Upper lobe of left lung (tissue), 6 donors: ENCODE measurements at places on chromosomes 3 and 15. TPM values are rescaled to one million over a fixed set of nuclear protein-coding genes. Genes with fewer than 3 reads are reported as not detected.

DNA sequence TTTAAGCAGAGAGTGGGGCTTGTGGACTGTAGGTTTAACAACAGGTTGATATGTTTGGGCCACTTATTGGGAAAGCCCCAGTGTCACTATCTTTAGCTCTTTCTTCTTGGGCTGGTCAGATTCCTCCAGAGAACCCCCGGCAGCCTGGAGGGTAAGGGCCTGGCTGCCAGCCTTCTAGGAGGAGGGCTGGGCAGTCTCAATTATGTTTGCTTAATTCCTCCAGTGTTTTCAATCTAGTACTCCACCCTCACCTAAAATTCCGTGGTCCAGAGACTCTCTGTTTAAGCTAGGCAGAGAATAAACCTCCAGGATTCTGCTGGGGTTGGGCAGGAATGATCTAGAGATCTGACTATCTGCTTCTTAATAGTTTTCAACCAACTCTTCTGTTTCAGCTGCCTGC, 5.3 kb downstream of the ASB14 start:
- H3K36me3 ChIP-seq = no peaks in the 10 kb centered on the region
- no peaks in the 10 kb centered on the region for H3K4me1 ChIP-seq
- no peaks in the 10 kb centered on the region for H3K27me3 ChIP-seq
- H3K27ac ChIP-seq = no peak overlapping the region

- no peaks in the 10 kb centered on the region for H3K36me3 ChIP-seq
- no peaks in the 10 kb centered on the region for H3K27me3 ChIP-seq
- H3K27ac ChIP-seq = no peak overlapping the region
- H3K4me3 ChIP-seq = no peak overlapping the region
Measured at GRCh38 chr3:129773691-129774663, 119.5 kb downstream of the TMCC1 start.

CSTA gene
- 26.4 TPM for total RNA-seq

MORC1 gene
- total RNA-seq = not detected

DNA sequence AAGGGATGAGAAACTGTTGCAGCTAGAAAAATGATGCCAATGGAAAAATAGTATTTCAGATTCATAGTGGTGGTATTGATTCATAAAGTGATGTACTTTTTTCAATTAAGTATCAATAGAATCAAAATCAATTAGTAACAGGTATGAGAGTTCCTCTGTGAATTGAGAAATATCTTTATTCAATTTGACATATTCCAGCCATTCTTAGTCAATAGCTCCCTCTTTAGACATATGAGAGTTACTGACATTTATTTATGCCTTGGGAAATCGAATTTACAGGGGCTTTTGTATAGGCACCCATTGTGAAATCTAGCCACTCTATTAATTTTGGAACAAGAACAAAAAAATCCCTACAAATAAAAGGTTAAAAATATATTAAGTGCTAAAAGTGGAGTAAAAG, 386.9 kb upstream of the CNTN3 start:
- no peaks in the 10 kb centered on the region for H3K27me3 ChIP-seq
- H3K27ac ChIP-seq = no peak overlapping the region
- no peaks in the 10 kb centered on the region for H3K4me1 ChIP-seq
- no peak for DNase-seq
- no peak overlapping the region for H3K4me3 ChIP-seq
- no peaks in the 10 kb centered on the region for H3K36me3 ChIP-seq

SPESP1 gene
- total RNA-seq = 3.1 TPM

GLT8D1 gene
- 29.3 TPM for total RNA-seq

DNA sequence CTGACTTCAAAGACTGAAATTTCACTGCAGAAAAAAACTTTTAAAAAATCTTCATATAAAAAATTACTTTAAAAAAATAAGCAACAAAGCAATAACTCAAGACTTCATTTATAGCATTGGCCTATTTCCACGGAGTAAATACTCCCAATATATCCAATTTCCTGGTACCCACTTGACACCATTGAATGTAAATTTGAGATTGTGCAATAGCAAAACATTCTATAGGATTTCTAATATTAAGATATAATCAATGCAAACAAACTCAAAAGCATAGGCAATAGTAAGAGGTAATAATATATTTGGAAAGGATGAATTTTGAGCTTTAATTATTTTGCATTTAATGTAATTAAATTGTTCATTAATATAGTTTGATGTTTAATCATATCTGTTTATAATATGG, 148.0 kb upstream of the CNTN6 start:
- H3K27ac ChIP-seq = no peak overlapping the region
- H3K36me3 ChIP-seq = no peaks in the 10 kb centered on the region
- DNase-seq = no peak
- no peak overlapping the region for H3K4me3 ChIP-seq
- no peaks in the 10 kb centered on the region for H3K27me3 ChIP-seq

DNA sequence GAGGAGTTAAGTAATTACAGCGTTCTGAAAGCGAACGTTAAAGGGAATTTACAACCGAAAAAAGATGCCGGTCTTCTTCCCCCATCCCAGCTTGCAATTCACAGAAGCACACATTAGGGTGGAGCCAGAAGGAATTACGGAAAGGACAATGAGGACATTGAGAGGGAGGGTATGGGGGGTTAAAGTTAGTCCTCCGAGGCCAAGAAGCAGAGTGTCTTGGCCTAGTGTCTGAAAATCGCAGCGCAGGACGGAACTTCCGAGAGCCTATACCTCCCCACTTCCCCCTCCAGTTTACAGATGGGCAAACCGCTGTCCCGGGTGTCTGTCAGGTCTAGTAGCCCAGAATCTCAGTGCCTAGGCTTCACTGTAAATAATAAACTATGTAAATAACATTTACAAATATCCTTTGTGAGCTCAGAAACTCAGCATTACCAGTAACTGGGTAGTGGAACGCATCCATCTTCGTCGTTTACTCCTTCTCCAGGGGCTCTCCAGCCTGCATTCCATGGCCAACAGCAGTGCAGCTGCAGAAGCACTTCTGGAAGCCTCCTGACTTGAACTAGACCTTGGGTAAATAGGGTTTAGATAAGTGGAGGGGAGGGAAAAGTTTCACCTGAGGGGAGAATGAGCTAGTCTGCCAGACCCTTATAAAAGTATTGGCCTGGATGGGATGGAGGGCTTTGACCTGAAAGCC, 922 bp downstream of the ADPRH start:
- H3K27ac ChIP-seq = peak overlapping the region; percentile 91
- H3K4me3 ChIP-seq = peak overlapping the region; percentile 56
- H3K36me3 ChIP-seq = no peaks in the 10 kb centered on the region
- DNase-seq = no peak
- H3K4me1 ChIP-seq = peaks cover 11% of the 10 kb centered on the region
- H3K27me3 ChIP-seq = no peaks in the 10 kb centered on the region

GRCh38 chr15:60477916-60478565, 901 bp downstream of the ICE2 start:
- peak overlapping the region; percentile 93 for H3K27ac ChIP-seq
- H3K27me3 ChIP-seq = no peaks in the 10 kb centered on the region
- peaks cover 16% of the 10 kb centered on the region for H3K36me3 ChIP-seq
- peaks cover 31% of the 10 kb centered on the region for H3K4me1 ChIP-seq
- H3K4me3 ChIP-seq = peak overlapping the region; percentile 69

CHRM5 gene
- total RNA-seq = not detected

GRCh38 chr3:5692446-5692845, 504.9 kb downstream of the EDEM1 start:
- no peaks in the 10 kb centered on the region for H3K27me3 ChIP-seq
- H3K36me3 ChIP-seq = no peaks in the 10 kb centered on the region
- no peaks in the 10 kb centered on the region for H3K4me1 ChIP-seq
- no peak overlapping the region for H3K4me3 ChIP-seq
- no peak overlapping the region for H3K27ac ChIP-seq

DNA sequence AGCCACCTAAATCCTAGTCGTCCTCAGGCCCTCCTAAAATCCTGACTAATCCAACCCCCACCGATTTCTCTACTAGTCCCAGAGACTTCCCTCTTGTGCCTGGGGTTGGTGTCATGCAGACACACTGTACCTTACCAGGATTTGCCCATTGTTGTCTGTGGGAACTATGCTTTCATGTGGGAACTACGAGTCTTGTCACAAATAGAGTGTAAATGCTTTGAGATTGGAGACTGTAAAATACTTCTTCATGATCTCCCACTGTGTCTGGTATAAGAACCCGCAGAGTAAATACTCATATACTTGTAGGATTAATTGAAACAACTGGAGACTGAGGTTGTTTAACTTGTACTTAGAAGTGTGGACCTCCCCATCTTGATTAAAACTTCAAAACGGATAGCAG, 11.2 kb downstream of the B3GNT5 start:
- H3K27ac ChIP-seq = no peak overlapping the region
- no peak for DNase-seq
- H3K4me3 ChIP-seq = no peak overlapping the region
- H3K36me3 ChIP-seq = no peaks in the 10 kb centered on the region
- no peaks in the 10 kb centered on the region for H3K27me3 ChIP-seq

FETUB gene
- total RNA-seq = not detected

HRG gene
- 0.23 TPM for total RNA-seq

LRTM1 gene
- not detected for total RNA-seq

- no peaks in the 10 kb centered on the region for H3K36me3 ChIP-seq
- H3K27me3 ChIP-seq = no peaks in the 10 kb centered on the region
- DNase-seq = peak; percentile 25
- no peak overlapping the region for H3K4me3 ChIP-seq
Measured at GRCh38 chr3:64438812-64439211, 213.5 kb upstream of the PRICKLE2 start.

LRRC15 gene
- not detected for total RNA-seq

DNA sequence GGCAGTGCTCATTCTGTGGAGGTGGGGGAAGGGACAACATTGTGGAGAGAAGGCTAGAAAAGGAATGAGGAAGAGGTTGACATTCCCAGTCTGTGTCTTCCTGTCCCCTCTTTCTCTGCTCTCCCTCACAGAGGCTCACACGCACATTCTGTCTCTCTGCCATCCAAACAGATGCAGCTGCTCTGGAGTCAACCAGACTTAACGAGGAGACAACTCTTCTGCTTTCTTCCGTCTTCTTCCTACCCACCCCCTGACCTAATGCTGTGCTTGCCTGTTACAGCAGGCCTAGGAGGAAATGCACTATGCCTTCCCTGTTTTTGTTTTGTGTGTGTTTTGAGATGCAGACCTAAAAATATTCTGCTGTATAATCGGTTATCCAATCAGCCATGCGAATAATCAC, 121.9 kb downstream of the CACNA1D start:
- no peak for DNase-seq
- no peaks in the 10 kb centered on the region for H3K27me3 ChIP-seq
- H3K27ac ChIP-seq = peak overlapping the region; percentile 7
- H3K36me3 ChIP-seq = no peaks in the 10 kb centered on the region

ITIH3 gene
- 9.9 TPM for total RNA-seq

- no peaks in the 10 kb centered on the region for H3K4me1 ChIP-seq
- H3K27ac ChIP-seq = no peak overlapping the region
- DNase-seq = no peak
- no peaks in the 10 kb centered on the region for H3K36me3 ChIP-seq
Measured at GRCh38 chr15:48426044-48426443, 94.8 kb downstream of the DUT start.

- no peak overlapping the region for H3K4me3 ChIP-seq
- H3K27ac ChIP-seq = no peak overlapping the region
- no peaks in the 10 kb centered on the region for H3K4me1 ChIP-seq
- peaks cover 4% of the 10 kb centered on the region for H3K36me3 ChIP-seq
- H3K27me3 ChIP-seq = no peaks in the 10 kb centered on the region
- no peak for DNase-seq
Measured at GRCh38 chr3:120730576-120731542, 11.5 kb downstream of the RABL3 start.

DNA sequence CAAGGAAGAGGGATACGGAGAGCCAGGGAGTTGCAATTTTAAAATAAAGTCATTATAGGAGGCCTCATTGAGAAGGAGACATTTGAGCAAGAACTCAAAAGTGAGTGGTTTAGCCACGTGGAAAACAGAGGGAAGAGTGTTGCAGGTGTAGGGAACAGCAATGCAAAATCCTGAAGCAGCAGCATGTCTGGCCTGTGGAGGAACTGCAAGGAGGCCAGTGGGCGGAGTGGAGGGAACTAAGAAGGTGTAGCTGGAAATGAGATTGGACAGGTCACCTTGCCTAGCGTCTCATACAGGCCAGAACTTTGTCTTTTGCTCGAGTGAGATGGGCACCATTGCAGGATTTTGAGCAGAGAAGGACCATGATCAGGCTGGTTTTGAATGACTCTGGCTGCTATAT, 34.9 kb downstream of the SAXO2 start:
- peaks cover 4% of the 10 kb centered on the region for H3K4me1 ChIP-seq
- no peaks in the 10 kb centered on the region for H3K27me3 ChIP-seq
- DNase-seq = no peak
- H3K36me3 ChIP-seq = no peaks in the 10 kb centered on the region

DNA sequence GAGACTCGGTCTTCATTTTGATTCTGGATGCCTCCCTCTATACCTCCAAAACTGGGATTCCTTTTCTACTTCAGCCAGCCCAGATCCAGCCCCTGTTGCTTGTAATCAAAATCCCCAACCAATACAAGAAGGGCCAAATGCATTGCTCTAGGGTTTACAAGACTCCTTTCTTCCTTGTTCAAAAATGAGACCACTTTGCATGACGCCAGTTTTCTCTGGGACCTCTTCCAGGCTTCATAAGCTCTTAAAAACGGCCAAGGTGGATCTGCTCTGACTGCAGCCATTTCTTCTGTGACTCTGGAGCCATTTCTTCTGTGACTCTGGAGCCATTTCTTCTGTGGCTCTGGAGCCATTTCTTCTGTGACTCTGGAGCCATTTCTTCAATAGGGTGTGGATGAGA, 71.9 kb downstream of the ADAMTS17 start:
- H3K27ac ChIP-seq = no peak overlapping the region
- no peak overlapping the region for H3K4me3 ChIP-seq
- no peaks in the 10 kb centered on the region for H3K4me1 ChIP-seq
- no peaks in the 10 kb centered on the region for H3K36me3 ChIP-seq

COL6A5 gene
- 3.9 TPM for total RNA-seq

GRCh38 chr15:61907753-61908086, 152.5 kb downstream of the VPS13C start:
- peaks cover 32% of the 10 kb centered on the region for H3K36me3 ChIP-seq
- no peak overlapping the region for H3K4me3 ChIP-seq
- H3K4me1 ChIP-seq = no peaks in the 10 kb centered on the region
- DNase-seq = no peak
- H3K27me3 ChIP-seq = no peaks in the 10 kb centered on the region
- H3K27ac ChIP-seq = no peak overlapping the region

GRCh38 chr15:70810916-70811578, 42.9 kb downstream of the LARP6 start:
- H3K4me1 ChIP-seq = peaks cover 21% of the 10 kb centered on the region
- H3K36me3 ChIP-seq = no peaks in the 10 kb centered on the region
- H3K27me3 ChIP-seq = no peaks in the 10 kb centered on the region
- H3K27ac ChIP-seq = no peak overlapping the region
